Activated T-cell treated with anti-CD3 and anti-CD28 coated beads for 4 hours (primary cell): ENCODE measurements at places on chromosomes 7 and 10.

GRCh38 chr7:127954357-127954748, 76.9 kb downstream of the LRRC4 start:
- no peak for DNase-seq

DNA sequence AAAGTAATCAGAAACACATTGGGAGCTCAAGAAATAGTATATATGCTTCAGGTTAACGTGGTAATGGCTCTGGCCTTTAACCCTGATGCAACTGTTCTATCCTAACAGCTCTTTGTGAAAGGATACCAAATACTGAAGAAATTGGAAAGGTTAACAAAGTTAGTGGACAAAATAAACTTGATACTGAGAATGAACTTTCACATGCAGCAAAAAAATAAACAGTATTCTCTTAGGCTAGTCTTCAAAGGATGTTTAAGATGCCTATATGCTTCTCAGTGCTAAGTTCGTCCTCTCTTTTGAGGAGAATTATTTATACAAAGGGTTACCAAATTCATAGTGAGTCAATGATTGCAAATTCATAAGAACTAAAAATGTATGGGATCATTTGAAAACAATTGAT, 256.2 kb upstream of the FERD3L start:
- no peak for DNase-seq

GRCh38 chr7:156865493-156865892, 27.5 kb downstream of the LMBR1 start:
- DNase-seq, result no peak

GRCh38 chr7:134903073-134903790, 83.1 kb upstream of the AGBL3 start:
- DNase-seq, result no peak

- DNase-seq, result no peak
Measured at GRCh38 chr7:106566672-106567071, 94.3 kb downstream of the CCDC71L start.

- DNase-seq, result no peak
Measured at GRCh38 chr7:29113384-29114102, 32.8 kb downstream of the CPVL start.

DNA sequence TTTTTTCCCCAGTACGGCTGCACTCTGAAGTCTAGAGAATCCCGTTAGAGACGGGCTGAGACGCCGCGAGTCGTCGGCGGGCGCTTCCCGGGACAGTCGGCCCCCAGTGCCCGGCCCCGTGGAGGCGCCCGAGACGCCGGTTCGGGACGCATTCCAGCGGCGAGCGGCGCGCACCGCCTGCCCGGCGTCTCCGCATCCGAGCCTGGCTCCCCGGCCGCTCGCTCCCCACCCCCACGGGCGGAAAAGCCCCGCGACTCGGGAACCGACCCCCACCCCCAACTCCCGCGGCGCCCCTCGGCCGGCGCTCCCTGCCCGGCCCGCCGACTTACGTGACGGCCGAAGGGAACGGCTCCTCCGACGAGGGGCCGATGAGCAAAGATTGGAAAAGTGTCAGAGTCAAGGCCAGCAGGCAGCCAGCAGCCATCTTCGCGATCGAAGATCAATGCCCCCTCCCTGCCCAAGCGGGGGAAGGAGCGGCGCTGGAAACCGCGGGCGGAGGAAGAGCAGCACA, 486 bp downstream of the CACNA2D1 start:
- DNase-seq, result no peak

GRCh38 chr10:79219322-79219957, 127.8 kb upstream of the PPIF start:
- no peak for DNase-seq

DNA sequence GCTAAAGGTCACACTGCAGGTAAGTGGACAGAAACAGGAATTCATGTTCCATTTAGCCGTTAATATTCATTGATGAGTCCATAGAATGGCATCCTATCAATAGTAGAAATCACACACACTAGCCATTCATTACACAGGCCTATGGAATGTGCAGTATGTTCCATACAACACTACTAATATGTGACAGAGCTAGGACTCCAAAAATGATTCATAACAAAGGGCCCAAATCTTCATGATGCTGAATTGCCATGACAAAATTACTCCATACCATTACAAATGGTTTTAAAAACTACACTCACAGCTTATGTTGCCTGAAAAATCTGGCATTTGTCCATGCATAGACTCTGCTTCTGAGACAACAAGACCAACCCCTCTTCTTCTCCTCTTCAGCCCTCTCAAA, 549.1 kb downstream of the XPNPEP1 start:
- DNase-seq, result no peak

DNA sequence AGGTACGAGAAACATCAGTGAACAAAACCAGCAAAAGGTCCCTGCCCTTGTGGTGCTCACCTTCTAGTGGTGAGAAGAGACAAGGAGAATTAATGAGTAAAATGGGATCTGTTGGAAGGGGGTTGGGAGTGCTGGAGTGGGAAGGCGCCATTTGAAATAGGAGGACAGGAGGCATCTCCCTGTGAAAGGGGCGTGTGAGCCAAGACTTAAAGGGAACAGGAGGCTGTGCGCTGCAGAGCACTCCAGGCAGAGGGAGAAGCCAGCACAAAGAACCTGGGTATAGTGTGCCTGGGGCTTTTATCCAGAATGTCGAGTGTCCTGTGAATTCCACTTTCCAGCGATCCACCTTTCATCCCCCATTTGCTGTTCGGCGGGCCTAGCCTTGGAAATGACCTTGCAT, 497.9 kb upstream of the GALNT17 start:
- DNase-seq, result no peak

GRCh38 chr10:62870866-62871265, 54.7 kb upstream of the EGR2 start:
- no peak for DNase-seq

- no peak for DNase-seq
Measured at GRCh38 chr10:78267598-78267997, 233.9 kb downstream of the RPS24 start.

DNA sequence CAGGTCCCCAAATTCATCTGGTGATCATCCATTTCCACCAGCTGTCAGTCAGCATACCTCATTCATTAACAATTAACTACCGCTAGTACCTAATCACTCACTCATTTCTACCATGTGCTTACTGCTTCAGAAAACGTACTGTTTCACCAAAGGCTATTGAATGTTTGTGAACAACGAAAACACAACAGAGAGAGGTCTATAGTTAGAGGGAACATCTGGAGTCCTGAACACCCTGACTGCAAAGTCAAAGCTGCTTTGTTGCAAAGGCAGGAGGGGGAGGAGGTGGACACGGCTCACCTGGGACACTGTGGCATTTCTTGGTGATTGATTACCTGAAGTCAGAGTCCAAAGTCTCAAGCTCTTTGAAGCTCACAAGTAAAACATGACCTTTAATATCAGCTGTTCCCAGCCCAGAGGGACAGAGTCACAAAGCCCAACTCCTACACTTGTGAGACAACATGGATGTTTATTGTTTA, 342.3 kb upstream of the ADARB2 start:
- no peak for DNase-seq

GRCh38 chr7:113698556-113699220, 220.1 kb downstream of the PPP1R3A start:
- DNase-seq, result no peak

DNA sequence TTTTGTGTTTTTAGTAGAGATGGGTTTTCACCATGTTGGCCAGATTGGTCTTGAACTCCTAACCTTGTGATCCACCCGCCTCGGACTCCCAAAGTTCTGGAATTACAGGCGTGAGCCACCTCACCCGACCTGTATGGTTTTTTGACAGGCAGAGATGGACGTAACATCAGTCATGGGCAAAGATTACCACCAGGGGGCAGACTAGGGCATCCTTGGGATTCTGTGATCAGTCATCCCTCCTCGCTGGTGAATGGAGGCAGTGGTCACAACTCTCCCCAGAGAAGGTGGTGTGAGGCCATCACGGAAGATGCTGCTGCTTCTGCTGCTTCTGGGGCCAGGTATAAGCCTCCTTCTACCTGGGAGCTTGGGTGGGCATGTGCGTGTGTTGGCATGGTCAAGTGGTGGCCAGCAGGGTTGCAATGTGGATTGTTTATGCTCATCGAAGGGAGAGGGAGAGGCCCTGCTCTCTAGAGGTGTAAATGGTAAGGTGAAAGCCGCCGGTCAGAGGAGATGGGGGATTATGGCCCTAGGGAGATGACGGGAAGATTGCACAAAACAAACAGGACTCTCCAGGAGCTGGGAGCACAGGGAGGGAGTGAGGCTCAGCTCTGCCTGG, 122.7 kb upstream of the PRSS1 start:
- peak; percentile 67 for DNase-seq

DNA sequence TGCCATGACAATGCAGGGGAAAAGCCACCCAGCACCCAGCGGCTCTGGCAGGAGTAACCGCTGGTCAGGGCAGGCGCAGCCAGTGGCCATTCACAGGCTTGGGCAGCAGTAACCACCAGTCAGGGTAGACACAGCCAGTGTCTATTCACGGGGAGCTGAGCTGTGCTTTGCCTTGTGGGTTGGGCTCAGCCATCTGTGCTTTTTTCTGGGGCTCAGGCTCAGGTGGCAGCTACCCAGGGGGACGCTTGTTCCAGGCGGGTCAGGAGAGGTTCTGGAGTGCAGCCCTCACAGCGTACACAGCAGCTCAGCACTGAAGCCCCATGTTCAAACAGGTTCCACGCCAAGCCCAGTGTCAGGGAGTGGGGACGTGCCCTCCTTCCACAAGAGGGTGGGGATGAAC, 28.5 kb downstream of the FOXL3 start:
- no peak for DNase-seq

DNA sequence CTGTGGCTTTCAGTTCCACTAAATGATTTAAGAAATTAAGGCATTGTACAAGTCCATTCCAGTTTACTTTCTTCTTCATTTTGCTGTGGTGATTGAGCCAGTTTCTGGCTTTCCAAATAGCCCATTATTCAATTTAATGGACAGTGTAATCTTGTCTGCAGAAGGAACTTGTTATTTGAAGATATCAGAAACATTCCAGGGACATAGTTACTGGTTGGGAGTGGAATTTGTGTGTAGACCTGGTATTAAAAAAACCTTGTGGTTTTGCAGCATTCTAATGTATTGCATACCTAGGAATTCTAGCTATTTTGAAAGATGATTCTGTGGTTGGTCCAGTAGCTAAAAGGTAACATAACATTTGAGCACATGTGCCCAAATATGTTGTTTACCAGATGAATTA, 72.2 kb downstream of the MCU start:
- DNase-seq, result no peak

GRCh38 chr10:18463673-18464211, 187.6 kb downstream of the NSUN6 start:
- no peak for DNase-seq

- DNase-seq, result no peak
Measured at GRCh38 chr7:16636555-16637101, 8.9 kb downstream of the ANKMY2 start.

DNA sequence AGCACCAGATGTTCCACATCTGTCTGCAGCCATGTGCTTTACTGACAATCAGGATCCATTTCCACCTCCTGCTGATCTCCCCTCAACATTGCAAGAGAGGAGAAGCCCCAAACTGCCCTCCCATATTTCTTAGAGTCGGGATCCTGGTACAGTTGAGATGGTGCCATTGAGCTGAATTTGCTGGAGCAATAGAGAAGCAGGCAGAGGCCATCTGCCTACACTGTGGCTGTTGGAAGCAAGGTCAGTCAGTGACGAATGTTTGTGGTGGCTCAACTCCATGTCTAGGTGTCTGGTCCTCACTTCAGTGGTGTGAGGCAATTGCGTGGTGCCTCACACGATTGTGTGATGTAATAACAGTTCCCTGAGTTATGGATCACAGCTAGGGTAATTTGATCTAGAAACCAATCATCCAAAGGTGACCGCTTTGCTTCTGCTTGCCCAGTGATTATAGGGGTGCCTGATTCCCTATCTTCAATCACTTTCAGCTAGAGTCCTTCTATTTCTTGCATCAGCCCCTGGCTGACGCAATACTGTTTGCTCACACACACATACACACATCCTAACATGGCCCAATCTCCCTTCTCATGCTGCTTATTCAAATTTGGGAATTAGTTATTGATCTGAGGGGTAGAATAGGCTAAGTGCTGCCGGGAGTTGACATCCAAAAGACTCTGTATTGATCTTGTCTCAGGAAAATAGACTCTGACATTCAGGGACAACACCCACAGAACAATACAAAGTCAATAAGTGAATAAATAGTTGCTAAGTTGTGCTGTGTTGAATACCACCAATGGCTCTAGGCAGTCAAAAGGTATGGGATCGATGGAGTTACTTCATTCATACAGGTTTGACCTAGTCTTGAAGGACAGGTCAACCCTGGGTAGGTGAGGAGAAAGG, 46.1 kb upstream of the SLC35B4 start:
- DNase-seq, result no peak

DNA sequence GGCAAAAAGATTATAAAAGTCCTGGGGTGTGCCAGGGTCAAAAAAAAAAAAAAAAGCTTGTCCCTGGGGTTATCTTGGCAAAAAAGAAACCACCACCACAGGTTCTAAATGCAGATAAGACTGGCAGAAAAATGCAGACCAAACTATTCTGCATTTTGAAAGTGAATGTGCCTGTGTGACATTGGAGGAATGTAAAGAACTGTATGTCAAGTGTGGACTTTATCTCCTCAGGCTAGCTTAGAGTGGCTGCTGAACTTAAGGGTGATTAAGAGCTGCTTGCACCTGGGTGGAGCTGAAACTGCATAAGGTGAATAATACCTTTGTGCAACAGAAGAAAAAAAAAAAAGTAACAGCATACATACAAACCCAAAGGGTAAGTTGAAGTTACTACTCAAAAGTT, 1.3 kb upstream of the NAPEPLD start:
- DNase-seq, result no peak

DNA sequence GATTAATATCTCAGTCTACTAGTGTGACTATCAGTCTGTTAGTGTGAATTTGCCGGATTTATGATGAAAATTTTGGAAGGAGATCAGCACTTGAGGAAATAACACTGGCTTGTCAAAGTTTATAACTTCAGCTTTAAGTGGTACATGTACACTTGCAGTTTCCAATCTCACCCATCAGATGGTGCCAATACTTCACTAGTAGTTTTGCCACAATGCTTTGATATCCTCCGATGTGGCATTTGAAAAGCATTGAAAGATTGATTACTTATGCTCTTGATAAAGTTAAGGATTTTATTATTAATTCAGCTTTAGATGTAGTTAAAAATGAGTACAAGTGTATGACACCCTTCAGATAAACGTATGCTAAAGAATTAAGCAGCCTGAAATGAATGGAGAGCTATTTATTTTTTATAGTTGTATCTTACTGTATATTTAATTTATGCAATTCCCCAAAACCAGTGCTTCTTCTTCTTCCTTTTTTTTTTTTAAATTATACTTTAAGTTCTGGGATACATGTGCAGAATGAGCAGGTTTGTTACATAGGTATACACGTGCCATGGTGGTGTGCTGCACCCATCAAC, 98.2 kb downstream of the ANLN start:
- peak; percentile 21 for DNase-seq

GRCh38 chr7:69932034-69932628, 333.9 kb downstream of the AUTS2 start:
- DNase-seq, result no peak

GRCh38 chr10:79427965-79428364, 17.5 kb downstream of the ZCCHC24 start:
- DNase-seq, result no peak

GRCh38 chr7:44695756-44696155, 52.9 kb upstream of the ZMIZ2 start:
- DNase-seq, result no peak

GRCh38 chr7:97512441-97513207, 219.3 kb upstream of the TAC1 start:
- no peak for DNase-seq

GRCh38 chr7:117718116-117718835, 155.0 kb downstream of the CTTNBP2 start:
- no peak for DNase-seq
